Activated naive CD4-positive, alpha-beta T cell treated with Interleukin-2 at 50 U/mL for 16 hours (primary cell): ENCODE measurements at places on chromosomes 4 and X.

DNA sequence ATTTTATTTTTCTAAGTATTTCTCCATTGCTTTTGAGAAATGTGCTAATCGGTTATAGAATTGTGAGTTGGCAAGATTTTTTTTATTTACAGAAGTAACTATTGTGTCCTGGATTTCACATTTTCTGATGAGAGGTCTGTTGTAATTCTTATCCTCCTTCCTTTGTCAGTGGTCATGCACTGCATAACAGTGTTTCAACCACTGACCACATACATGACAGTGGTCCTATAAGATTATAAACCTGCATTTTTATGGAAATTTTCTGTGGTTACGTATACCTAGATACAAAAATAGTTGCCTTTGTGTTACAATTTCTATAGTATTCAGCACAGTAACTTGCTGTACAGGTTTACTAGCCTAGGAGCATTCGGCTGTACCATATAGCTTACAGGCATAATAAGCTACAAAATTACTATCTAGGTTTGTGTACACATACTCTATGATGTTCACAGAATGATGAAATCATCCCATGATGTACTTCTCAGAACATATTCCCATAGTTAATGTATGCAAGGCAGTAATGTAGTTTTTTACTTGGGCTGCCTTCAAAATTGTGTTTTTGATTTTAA, 47.8 kb downstream of the APELA start:
- no peak for DNase-seq

GRCh38 chr4:74451214-74451661, 6.3 kb downstream of the AREG start:
- DNase-seq = no peak

DNA sequence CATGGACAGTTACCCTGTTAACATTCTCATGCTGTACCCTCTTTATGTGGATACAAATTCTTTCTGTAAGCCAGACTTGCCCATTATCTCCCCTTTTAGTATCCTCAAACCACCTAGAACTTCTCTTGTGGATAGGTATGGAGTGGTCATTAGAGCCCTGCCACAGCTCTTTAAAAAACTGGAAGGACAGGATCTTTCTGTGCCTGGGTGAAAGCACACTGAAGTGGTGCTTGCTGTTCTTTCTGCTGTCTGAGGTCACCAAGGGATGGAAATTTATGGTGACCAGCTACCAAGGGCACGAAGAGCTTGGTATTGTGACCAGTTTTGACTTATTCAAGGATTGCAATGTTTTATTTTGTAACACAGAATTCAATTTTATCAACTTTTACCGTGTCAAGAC, 344.2 kb downstream of the CBLL2 start:
- no peak for DNase-seq

GRCh38 chrX:108267557-108267956, 170.7 kb downstream of the COL4A6 start:
- no peak for DNase-seq

DNA sequence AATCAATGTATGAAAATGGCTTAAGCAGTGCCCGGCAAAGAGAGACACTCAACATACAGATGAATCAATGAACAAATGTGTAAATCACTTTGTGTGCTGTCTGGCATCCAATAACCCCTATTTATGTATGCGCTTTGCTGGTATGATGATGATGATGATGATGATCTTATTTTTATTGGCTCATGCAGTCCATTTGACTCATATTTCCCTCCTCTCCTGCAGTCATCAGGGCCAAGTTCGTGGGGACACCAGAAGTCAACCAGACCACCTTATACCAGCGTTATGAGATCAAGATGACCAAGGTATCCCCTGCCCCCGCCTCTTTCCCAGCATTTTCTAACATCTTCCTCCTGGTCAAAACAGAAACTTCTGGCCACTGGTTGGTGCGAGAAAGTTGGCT, 2.5 kb downstream of the TIMP1 start:
- no peak for DNase-seq
